ENCODE measurements at places on chromosomes 7 and 10.
A peak's percentile ranks its signal among the peaks of the same experiment; 100 is the strongest.

DNA sequence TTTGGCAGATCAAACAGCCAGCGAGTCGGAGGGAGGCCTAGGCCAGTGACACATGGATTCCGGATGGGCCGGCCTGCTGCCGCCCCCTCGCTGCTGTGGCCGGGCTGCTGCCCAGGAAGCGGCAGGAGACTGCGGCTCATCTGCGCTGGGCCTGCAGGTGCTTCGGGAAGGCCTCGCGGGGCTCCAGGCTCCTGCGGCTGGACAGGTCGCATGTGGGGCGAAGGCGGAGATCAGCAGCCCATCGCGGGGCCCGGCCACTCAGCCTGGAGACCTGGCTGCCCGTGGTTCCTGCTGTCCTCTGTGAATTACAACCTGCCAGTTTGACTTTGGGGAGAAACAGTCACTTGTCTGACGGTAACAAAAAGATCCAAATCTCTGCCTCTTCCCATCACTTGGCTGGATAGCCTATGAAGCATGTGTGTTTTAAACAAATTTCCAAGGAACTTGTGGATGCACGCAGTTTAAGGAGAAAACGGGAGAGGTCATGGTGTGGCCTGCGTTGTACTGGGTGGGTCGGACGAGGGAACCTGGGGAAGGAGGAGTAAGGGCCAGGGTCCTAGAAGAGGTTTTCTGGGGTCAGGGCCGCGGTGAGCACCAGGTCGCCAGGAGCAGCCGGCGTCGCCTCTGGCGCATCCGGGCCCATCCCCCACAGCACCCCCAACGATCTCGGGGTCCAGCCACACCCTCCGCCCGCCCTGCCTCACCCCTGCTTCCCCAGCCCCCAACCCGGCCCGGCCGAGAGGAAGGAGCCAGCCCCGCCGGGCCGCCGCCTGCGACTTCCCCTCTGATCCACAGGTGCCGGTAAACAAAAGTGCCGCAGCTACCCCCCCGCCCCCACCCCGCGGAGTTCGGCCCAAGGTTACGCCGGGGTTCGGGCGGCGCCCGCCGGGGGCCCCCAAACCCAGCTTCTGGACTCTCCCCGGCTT, 1.6 kb downstream of the SPOCK2 start:
- DNase-seq: peak; percentile 34

DNA sequence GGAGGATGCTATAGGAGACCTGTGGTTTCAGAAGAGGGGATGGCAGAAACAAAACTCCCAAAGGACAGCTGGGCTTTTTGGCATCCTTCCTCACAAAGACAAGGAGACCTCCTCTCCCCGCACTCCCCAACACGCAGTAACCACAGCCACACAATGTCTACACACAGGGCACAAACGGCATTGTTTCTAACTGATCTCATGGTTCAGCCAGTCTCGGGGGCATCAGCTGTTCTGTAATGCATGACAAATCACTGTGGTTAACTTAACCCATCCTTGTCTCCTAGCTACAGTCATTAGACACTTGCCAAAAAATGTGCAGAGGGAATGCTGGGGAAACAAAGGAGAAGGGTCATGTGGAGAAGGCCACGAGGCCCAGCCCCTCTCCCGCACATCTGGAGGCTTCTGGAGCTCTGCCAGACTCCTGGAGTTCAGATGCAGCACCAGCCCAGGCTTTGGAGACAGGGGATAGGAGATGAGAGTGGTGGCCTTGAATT, 7.6 kb upstream of the ADAMTS14 start:
- DNase-seq: peak; percentile 100

DNA sequence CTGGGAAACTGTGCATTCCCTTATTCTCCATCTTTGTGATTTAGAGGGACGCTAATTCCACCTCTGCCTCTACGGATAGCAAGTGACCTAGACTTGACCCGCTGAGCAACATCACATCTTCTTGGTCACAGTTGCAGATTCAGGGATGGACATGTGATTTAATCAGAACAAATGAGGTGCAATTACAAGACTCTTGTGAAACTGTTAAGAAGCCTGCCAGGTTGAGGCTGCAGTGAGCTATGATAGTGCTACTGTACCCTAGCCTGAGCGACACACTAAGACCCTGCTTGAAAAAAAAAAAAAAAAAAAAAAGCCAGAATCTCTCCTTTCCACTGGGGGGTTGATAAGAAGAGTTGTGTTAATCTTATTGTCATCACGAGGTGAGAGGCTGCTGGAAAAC, 14.4 kb downstream of the MPLKIP start:
- DNase-seq: no peak

DNA sequence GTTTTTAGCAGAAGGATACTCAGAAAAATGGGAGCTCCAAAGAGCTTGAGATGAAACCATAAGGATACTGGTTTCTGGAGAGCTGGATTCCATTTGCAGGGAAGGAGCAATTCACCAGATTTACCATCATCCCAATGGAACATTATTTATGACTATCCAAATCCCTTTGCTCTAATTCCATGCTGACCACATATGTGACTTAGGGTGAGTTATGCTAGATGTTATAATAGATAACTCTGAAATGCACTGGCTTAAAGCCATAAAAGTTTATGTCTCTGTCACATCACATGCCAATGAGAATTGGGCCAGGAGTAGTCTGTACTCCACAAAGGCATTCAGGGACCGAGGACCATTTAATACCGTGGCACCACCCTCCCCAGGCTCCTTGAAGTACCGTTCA, 185.2 kb downstream of the SKIDA1 start:
- DNase-seq: no peak

GRCh38 chr7:118324790-118325449, 100.4 kb downstream of the ANKRD7 start:
- DNase-seq: no peak

GRCh38 chr10:50536617-50537240, 87.0 kb downstream of the SGMS1 start:
- peak; percentile 46 for DNase-seq

- DNase-seq: no peak
Measured at GRCh38 chr10:116055252-116055916, 217.6 kb downstream of the GFRA1 start.

- peak; percentile 18 for DNase-seq
Measured at GRCh38 chr7:142420554-142421362, 162.9 kb upstream of the PRSS58 start.

DNA sequence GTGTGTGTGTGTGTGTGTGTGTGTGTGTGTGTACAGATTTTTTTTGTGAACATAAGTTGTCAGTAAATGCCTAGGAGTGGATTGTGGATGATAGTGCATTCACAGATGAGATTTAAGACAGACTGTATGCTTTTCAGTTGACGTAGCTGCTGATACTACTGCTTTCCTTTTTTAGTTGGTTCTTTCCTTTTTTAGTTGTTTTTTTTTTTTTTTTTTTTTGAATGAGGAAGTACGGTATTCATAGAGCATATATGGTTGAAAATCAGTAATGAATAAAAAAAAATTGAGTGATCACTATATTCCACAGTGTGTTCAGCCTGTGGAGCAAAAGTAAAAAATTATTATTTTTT, 80.5 kb downstream of the RBM33 start:
- no peak for DNase-seq

DNA sequence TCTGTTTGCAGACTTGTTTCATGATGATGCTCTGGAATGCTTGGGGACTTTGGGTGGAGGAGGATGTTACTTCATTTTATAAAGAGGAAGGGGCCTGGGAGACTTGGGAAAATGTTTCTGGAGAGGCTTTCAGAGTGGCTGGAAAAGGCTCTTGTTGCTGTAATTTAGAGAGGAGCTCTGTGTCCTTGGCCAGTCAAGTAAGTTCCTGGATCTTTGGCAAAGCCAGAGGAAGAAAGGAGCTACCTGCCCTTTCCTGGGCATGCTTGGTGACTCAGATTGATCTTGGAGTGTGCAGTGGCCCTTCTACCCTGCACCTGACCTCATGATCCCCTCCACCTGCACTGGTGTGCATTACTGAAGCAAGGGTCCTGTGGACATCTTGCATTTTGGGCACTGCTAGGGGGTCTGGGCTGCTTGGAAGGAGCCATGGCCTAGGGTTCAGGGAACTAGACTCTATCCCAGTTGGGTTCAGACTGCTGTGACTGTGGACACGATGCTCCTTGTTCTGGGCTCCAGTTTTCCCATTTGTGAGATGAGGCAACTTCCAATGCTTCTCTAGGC, 56.1 kb downstream of the ADCYAP1R1 start:
- no peak for DNase-seq

- no peak for DNase-seq
Measured at GRCh38 chr10:85792533-85792858, 574.1 kb downstream of the GRID1 start.

DNA sequence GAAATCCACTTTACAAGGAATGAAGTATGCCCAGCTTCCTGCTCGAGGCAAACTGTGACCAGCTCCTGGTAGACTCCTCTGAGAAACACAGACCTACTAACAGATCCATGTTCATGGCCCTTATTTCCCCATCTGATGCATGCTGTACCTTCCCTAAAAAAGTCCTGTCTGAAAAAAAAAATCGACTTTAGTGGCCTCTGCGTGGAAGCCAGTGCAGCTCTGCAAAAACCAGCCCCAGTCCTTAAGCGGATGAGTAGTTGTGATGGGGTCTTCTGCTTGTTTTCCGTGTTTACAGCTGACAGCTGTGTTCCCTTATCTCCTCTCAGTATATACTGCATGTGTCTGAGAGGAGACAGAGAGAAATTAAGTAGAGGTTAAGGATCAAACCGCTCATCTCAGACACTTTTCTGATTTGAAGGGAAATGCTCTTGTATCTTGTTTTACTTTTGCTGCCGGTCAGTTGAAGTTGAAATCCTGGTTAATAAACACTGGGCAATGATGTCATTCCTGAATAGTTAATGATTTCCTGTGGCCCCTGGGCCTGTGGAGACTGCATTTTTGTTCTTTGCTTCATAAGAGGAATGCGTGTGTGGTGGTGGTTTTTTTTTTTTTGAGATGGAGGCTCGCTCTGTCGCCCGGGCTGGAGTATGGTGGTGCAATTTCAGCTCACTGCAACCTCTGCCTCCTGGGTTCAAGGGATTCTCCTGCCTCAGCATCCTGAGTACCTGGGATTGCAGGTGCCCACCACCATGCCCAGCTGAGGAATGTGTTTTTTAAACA, 67.6 kb downstream of the DOCK1 start:
- DNase-seq: peak; percentile 95
